ENCODE measurements at places on chromosomes 2 and 18.

- DNase-seq: no peak
Observed at GRCh38 chr2:73837847-73838585, 9.3 kb downstream of the STAMBP start.

- DNase-seq: no peak
Observed at GRCh38 chr18:6482198-6482977, 67.7 kb upstream of the L3MBTL4 start.

DNA sequence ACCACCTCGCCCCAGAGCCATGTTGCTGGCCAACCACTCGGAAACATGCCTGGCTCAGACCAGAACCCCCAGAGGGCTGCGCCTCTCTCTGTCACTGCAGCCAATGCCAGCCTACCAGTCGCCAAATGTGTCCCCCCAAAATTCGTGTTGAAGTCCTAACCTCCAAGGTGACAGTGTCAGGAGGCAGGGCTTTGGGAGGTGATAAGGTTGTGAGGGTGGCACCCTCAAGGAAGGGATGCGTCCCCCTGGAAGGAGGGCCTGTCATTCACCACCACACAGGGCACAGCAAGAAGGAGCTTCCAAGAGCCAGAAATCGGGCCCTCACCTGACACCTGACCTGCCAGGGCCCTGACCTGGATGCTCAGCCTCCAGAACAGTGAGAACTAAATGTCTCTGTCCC lies 291.9 kb upstream of the SALL3 start:
- DNase-seq: no peak

DNA sequence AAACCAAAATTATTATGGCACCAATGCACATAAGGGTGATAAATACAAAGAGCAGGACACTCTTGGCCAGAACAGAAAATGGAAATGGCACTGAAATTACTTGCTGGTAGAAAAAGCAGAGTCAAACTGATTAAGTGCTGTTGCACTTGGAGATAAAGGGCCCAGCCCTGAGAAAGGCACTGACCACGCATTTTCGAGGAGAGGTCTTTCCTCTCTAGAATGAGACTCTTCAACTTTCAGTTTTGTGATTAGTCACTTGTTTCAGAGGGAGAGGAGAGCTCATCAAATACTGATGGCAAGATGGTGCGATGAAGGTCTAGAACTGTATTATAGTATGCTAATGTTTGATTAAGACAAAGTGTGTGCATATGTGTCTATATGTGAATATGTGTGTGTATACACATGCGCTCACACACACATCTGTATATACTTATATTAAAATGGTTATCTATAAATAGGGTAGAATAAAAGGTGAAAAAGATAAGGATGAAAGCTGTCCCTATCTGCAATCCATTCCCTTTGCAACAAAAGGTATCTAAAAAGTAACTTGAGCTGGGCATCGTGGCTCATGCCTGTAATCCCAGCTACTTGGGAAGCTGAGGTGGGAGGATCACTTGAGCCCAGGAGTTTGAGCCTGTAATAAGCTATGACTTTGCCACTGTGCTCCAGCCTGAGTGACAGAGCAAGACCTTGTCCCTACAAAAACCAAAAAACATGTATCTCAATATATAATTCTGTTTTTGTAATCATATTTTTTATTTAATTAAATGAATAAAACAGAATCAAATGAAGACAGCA lies 48.8 kb upstream of the ZDBF2 start:
- DNase-seq: no peak

- no peak for DNase-seq
Observed at GRCh38 chr2:148552675-148553331, 91.7 kb upstream of the EPC2 start.

- no peak for DNase-seq
Observed at GRCh38 chr2:25187729-25188350, 19.5 kb upstream of the POMC start.

DNA sequence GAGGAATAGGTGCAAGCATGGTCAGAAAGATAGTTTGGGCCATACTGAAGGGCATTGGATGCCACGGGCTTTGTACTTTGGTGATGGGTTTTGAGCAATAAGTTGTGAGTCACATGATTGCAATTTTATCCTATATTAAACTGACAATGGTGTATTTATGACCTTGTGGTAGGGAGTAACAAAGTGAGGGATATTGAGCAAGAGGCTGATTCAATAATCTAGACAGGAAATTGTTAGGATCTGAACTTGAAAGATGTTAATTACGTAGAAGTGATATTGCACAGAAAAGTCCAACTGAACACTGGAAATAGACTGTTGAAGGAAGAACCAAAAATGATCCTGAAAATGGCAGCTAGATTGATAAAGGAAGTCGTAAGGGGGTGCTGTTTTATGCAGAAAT lies 46.6 kb upstream of the TCF4 start:
- DNase-seq: no peak

- no peak for DNase-seq
Observed at GRCh38 chr2:55493220-55493619, 26.3 kb upstream of the CFAP36 start.

- no peak for DNase-seq
Observed at GRCh38 chr2:58914733-58915505, 673.8 kb upstream of the FANCL start.

DNA sequence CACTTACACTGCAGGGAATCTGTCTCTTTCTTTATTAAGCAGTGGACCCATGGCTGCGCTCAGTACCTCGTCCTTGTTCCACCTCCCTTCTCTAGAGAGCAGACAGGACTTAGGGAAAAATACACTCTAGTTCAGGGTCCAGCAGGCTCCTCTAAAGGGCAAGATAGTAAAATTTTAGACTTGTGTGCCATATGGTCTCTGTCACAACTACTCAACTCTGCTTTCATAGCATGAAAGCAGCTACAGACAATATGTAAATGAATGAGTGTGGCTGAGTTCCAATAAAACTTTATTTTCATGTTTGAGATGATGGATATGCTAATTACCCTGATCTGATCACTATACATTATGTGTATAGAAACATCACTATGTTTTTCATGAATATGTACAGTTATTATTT lies 163.1 kb downstream of the BABAM2 start:
- no peak for DNase-seq

GRCh38 chr18:75248426-75249174 lies 38.0 kb downstream of the TSHZ1 start:
- DNase-seq: no peak

- no peak for DNase-seq
Observed at GRCh38 chr18:2508155-2508554, 63.1 kb downstream of the METTL4 start.

- DNase-seq: no peak
Observed at GRCh38 chr2:231932985-231933915, 7.1 kb upstream of the NPPC start.

DNA sequence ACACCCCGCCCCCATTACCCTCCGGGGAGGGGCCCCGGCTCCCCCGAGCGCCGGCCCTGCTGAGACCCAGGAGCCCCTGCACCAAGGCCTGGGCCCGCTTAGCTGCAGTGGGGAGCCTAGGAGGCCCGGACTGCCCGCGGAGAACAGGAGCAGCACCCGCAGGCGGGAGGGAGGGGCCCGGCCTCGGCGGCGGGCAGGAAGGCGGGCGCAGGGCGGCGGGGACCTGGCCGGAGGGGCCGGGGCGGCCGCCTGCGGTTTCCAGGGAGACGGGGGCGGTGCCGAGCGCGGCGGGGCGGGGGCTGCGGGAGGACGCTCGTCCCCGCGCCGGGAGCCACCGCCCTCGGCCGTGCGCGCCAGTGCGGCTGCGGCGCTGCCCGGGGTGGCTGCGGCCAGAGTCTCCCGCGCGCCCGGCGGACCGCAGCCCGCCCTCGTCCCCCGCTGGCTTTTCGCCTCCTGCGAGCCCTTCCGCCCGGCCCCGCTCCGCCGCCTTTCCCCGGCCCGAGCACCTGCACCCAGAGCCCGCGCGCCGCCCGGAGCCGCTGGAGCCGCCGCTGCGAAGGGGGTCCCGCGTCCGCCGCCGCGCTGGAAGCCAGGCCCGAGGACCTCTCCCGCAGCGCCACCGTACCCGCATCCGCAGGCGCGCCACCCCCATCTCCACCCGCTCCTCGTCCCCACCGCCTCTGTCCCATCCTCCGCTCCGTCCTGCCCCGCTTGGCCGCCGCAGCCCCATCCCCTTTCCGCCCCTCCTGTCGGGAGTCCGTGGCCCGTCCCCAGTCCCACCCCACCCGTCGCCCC lies 17.2 kb downstream of the GPC1 start:
- DNase-seq: no peak

DNA sequence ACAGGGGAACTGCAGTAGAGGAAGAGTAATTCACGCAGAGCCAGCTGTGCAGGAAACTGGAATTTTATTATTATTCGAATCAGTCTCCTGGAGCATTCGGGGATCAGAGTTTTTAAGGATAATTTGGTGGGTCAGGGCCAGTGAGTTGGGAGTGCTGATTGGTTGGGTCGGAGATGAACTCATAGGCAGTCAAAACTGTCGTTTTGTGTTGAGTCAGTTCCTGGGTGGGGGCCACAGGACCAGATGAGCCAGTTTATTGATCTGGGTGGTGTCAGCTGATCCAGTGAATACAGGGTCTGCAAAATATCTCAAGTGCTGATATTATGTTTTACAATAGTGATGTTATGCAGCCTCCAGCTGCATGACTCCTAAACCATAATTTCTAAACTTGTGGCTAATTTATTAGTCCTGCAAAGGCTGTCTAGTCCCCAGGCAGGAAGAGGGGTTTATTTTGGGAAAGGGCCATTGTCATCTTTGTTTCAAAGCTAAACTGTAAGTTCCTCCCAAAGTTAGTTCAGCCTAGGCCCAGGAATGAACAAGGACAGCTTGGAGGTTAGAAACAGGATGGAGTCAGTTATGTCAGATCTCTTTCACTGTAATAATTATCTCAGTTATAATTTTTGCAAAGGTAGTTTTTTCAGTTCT lies 67.0 kb downstream of the ASAP2 start:
- DNase-seq: no peak

DNA sequence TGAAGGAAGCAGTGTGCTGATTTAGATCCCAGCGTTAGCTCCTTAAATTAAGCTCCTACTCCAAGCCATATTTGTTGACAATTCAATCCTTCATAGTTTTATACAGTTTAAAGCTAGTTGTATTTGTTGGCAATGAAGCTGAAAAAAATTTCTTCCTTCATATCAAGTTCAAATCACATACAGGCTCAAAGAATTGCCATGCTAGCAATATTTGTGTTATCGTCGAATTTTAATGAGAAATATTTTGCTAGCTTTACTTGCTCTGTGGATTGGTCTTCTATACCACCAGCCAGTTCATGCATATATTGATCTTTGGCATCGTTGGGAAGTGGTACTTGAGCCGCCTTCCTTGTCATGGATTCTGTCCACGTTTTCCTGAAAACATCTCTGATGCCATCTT lies 204.6 kb upstream of the HDAC4 start:
- no peak for DNase-seq

GRCh38 chr18:64380117-64380516 lies 231.2 kb upstream of the LINC00305 start:
- DNase-seq: no peak

Data from CD4-positive, alpha-beta T cell (primary cell).